GDM1 (cell line): ENCODE measurements at places on chromosomes 7 and 10.

DNA sequence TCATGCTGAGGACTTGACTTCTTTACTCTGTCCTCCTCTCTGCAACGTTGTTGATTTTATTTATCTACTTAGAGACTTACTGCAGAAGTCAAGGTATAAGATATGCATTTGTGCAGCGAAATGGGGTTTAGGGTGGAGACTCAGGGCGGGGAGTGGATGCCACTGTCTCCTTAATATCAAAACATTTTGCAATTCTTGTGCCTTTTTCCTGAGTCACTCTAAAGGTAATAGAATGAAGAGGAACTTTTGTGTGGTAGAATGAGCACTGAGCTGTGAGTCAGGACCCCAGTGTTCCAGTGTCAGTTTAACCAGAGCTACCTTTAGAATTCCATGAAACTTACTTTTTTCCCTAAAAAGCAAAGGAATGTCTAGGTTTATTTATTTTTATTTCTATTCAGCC is 78.2 kb downstream of the VTI1A start:
- DNase-seq, result no peak

DNA sequence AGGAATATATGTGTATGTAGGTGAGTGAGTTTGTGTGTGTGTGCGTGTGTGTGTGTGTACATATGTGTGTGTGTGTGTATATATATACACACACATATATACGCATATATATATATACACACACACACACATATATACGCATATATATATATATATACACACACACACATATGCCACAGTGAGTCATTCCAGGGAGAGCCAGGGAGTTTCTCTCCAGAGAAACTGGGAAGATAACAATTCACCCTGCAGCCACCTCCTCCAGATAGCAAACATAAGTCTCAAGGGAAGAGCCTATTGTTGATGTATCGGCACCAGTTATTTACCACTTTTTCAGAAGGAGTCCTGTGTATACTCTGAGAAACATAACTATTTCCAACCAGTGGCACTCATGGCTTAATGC is 102.3 kb upstream of the STK17A start:
- DNase-seq, result no peak

GRCh38 chr7:106997487-106998271 is 46.8 kb upstream of the PRKAR2B start:
- no peak for DNase-seq

DNA sequence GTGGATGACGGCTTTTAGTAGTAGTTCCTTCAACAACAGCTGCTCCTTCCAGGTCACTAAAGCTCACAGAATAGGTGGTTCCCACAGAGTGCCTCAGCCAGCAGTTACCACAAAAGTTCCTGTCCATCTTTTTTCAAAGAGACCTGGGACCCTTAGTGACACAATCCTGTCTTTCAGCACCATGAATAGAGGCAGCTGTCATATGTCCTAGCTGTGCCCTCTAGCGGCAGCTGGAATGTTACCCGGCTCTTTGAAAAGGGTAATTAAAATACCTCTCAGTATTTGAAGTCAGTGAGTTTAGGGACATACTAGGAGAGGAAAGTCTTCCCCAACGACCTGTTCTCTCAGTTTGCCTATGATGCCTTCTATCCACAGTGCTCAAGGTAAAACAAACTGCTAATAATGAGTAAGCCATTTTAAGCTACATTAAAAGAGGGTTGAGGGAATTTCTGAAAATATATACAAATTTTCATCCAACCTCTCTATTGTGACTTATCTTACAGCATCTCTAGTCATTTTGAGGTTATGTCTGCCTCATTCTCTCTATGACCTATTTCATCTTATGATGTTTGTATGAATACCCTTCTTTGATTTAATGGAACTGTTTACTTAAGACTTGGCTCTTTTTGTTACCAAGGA is 290.8 kb downstream of the NXPH1 start:
- no peak for DNase-seq

DNA sequence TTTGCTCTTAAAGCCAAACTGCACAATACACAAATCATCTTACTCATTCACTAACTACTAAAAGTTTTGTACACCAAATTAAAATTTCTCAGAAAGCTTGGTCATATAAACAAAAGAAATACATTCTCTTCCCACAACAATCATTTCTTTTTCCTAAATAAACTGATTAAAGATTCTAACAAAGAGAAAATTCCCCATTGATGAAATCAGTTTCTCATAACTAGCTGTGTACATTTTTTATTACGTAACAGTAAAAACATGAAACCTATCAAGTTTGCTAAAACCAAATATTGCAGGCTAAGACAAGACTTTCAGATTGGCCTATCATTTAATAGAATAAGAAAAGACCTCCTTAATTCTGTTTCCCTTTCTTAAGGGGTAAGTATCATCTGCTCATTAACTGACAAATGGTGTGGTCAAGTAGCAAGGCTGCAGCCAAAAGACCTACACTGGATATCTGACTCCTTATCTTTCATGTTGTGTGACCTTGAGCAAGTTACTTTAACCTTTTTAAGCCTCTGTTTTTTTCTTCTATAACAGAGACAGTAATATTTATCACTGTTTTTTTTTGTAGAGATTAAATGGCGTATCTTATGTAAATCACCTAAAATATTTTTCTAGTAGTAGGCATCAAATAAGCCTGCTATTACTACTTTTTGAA is 22.4 kb downstream of the NAMPT start:
- DNase-seq, result no peak

- no peak for DNase-seq
Observed at GRCh38 chr7:128398016-128398840, 11.6 kb downstream of the IMPDH1 start.

DNA sequence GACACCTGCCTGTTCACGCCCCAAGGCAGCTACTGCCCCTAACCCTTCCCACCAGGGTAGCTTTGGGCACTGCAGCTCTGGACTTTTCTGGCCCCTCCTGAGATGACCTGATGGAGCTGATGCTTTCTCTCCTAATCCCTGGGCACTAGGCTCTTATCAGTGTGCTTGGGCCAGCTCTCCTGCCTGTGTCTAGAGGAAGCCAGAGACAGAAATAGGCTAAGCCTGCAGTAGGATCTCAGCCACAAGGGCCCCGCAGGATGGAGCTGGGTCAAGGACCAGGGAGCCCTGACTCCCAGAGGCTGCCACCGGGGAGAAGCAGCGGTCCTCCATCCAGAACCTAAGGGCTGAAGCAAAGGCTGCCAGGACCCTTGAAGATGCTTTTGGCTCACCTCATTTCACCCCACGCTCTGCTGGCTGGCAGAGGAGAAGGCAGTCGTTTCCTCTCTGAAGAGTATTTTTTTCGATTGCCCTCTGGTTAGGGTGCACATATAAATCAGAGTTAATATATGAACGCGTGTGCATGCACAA is 580.8 kb downstream of the GALNT17 start:
- DNase-seq, result no peak

DNA sequence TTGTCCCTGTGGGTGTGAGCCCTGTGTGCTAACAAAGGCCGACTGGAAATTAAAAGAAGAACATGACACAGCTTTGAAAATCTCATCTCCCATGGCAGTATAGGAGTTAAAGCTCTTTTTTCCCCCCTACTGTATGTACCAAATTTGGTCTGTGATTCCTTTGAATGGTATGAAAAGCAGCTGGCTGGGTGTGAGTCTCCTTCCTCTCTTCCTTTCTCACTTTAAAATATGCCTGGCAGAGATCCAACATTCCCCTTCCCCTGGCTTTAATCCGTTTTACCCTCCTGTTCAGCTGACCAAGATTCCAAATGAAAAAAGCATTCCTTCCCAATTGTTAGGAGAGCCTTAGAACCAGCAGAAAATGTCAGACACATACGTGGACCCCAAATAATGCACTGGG is 225.0 kb upstream of the CELF2 start:
- no peak for DNase-seq

DNA sequence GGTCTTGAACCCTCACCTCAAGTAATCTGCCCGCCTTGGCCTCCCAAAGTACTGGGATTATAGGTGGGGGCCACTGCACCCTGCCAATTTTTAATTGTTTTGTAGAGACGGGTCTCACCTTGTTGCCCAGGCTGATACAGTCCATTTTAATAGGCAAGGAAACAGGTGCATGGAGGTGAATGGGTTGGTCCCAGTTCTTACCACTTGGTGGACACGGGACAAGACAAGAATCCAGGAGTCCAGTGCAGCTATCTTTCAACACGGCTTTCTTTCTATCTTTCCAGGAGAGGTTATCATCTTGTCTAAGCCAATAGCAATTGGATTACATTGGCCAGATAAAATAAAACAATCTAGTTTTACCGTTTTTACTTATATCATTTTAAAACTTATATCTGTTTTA is 23.8 kb downstream of the TCF7L2 start:
- DNase-seq, result no peak

DNA sequence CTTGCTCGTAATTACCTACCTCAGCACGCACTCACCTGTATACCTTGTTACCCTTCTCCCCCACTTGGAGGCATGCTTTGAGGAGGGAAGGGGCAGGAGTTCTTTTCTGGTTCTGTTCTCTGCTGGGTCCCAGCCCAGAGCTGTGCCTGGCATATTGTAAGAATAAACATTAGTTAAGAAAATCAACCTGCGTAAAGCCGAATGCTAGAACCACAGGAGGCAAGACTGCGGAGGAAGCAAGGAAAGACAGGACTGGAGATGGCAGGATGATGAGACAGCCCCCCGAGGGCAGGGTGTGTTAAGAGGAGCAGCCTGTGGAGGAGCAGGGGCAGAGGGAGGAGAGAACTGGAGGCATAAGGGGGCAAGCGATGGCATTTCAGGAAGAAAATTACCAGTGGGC is 9.5 kb downstream of the C10orf53 start:
- no peak for DNase-seq

- DNase-seq, result no peak
Observed at GRCh38 chr7:87475359-87476178, at the start of gene ABCB4. TSS of gene ABCB4 (minus strand) at chr7:87475680. CDS start at chr7:87475465, 215 bp downstream.

DNA sequence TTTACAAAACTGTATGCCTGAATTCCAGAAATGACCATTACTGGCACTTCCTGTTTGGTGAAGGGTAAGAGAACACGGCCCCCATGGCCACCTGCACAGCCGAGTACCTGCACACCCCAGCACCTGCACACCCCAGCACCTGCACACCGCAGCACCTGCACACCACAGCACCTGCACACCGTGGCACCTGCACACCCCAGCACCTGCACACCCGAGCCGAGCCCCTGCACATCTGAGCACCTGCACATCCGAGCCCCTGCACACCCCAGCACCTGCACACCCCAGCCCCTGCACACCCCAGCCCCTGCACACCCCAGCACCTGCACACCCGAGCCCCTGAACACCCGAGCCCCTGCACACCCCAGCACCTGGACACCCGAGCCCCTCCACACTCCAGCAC is 243.5 kb downstream of the DNAJB6 start:
- no peak for DNase-seq

DNA sequence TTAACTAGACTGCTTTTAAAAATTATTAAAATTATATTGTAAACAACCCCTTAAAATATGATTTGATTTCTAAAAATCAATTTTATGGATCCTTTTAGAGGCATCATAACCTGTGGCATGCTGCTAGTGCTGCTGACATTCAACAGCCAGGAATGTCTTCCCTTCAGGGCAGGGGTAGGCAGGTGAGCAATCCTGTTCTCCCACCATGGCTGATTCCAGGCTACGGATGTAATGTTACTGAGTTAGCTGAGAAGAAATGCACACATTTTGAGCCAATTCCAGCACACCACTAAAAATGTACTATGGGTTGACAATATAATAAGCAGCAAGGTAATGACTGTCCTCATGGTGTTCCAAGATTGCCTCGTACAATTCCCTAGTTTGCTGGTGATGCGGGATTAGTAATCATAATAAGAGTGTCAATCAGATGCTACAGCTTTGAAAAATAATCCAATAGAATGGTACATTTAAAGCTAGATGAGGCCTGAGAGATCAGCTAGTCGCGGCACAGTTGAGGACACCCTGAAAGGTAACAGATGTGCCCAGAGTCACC is 108.7 kb upstream of the PRR15 start:
- DNase-seq, result no peak

DNA sequence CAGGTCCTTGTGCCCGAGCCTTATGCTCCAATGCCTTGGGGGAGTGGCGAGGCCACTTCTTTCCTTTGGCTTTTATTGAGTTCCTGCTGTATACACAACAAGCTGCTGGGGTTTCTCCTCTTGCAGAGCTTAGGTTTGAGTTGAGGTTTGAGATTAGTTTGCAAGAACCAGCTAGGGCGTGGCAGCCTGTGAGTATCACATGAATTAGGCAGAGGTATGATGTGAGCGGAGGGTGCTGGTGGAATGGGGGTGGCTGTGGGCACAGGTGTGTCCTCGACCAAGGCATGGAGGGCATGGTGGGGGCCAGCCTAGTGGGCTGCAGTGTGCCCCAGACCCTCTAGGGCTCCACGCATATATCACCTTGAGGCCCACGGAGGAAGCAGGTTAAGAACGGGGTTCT is 123.3 kb downstream of the DOCK1 start:
- DNase-seq, result no peak

- DNase-seq, result no peak
Observed at GRCh38 chr10:77626266-77626935, 11.2 kb downstream of the KCNMA1 start.

- DNase-seq, result no peak
Observed at GRCh38 chr10:15316871-15317464, 54.1 kb downstream of the FAM171A1 start.

GRCh38 chr7:105131033-105131656 is 117.1 kb downstream of the KMT2E start:
- DNase-seq, result no peak

DNA sequence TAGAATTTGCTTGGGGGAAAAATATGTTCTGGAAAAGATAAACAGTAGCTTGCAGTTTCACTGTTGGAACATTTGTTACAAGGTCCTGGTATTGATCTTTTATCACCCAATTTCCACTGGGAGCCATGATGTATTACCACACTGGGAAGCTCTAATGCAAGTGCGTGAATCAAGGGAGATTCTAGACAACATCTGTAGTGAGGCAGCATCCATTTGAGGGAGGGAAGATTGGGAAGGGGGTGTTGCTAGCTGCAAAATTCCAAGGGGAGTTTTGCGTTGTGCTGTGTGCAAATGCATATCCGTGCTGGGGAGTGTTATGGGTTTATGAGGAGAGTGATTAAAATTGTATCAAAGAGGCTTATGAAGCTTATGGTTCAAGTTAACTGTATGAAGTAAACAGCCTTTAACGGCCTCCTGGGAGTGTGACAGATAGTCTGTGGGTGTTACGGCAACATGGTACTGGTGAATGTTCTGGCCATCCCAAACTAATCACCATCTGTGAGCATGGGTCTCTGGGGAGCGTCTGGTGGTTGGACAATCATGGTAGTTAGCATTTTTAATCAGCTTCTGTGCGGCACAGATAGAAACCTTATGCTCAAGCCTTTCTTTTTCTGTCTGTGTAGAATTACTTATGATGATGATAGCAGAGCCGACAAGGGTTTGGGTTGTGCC is 601.9 kb upstream of the GALNT17 start:
- no peak for DNase-seq

- peak; percentile 40 for DNase-seq
Observed at GRCh38 chr7:93958651-93959050, 37.1 kb downstream of the GNG11 start.

GRCh38 chr10:131198401-131198800 is 113.1 kb downstream of the TCERG1L start:
- no peak for DNase-seq

DNA sequence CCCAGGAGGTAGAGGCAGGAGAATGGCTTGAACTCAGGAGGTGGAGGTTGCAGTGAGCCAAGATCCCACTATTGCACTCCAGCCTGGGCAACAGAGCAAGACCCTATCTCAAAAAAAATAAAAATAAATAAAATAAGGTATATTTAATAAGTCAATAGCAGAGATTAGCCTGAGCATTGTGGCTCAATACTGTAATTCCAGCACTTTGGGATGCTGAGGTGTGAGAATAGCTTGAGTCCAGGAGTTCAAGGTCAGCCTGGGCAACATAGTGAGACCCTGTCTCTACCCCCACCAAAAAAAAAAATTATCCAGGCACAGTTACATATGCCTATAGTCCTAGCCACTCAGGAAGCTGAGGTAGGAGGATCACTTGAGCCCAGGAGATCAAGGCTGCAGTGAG is 38.4 kb upstream of the OIT3 start:
- DNase-seq, result no peak
